ENCODE measurements at places on chromosomes 4 and X.

- peak; percentile 7 for DNase-seq
Observed at GRCh38 chr4:56757261-56757746, 64.2 kb downstream of the SPINK2 start.

GRCh38 chr4:116303736-116304188 lies 781.6 kb downstream of the TRAM1L1 start:
- DNase-seq, result no peak

DNA sequence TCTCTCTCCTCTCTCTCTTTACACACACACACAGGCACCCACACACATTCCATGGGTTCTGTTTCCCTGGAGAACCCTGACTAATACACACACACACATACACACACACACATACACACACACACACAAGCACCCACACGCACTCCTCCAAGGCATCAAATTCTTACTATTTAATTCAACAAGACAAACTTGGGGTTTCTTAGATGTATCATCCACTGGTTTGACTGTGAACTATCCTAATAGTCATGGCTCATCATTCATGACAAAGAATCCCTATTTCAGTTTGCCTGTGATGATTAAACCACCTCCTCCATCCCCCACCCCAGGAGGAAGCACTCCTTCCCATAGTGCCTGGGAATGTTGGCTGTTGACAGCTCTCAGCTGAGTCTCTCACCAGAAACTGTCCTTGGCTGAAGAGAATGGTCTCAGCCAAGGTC lies 98.2 kb downstream of the USP46 start:
- DNase-seq, result no peak

DNA sequence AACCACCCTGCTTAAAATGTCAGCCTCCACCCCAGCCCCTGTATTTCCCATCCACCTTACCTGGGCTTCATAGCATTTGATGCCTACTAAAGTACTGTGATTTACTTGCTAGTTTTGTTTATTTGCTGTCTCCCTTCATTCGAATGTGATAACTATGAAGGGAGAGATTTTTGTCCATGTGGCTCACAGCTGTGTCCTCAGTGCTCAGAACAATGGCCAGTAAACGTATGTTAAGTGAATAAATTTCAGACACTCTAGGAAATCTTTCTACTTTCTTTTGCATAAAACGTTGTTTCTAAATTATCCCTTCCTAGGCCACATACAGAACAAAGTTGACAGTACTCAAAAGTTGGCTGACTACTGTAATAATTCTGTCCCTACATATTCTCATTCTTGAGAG lies 114.7 kb upstream of the OTUD4 start:
- no peak for DNase-seq

DNA sequence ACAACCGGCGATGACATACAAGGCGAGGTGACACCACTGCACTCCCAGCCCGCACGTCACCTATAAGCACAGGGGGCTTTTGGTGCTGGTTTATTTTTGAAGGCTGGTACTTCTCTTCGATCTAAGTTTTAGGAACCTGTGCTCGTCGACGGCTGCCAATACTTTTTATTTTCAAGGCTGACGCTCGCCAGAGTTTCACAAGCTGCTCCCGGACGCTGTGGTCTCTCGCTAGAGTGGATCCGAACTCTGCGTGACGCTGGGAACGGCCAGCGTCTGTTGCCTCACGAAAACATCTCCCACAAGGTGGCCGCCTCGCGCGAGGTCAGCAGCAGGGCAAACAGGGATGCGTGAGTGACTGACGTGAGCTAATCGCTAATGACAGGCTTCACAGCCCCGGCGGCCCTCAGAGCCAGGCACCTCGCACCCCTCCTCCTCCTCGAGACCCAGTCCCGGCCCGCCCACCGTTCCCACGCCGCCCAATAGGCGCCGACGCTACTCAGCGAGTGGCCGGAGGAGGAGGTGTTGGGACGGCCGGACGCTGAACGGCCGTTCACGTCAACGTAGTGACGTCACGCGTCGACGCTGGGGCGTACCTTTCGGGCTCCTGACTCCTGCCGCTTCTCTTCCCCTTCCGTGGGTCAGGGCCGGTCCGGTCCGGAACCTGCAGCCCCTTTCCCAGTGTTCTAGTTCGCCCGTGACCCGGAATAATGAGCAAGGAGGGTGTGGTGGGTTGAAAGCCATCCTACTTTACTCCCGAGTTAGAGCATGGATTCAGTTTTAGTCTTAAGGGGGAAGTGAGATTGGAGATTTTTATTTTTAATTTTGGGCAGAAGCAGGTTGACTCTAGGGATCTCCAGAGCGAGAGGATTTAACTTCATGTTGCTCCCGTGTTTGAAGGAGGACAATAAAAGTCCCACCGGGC lies at the start of gene CLCN3:
Gene CLCN3 (plus strand): TSS at position 621 of the 922 bp plus-strand sequence. CDS start 15,351 bp downstream, outside the sequence.
- DNase-seq, result peak; percentile 72

DNA sequence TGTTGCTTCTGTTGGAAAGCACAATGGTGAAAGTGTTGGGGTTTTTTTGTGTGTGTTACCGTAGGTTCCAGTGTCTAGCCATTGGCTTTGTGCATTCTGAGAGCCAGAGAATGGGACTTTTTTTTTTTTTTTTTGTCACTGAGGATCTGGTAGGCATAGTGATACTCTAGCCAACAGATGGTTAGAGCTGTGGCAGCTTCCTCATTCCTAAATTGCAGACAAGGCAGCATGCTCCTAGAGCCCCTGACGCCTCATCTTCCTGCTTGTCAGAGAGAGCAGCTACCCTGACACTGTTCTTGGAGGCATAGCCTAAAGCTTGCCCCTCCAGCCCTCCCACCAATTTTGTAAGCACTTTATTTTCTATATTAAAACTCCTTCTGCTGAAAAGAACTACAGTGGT lies 27.0 kb downstream of the ARHGEF9 start:
- DNase-seq, result no peak

DNA sequence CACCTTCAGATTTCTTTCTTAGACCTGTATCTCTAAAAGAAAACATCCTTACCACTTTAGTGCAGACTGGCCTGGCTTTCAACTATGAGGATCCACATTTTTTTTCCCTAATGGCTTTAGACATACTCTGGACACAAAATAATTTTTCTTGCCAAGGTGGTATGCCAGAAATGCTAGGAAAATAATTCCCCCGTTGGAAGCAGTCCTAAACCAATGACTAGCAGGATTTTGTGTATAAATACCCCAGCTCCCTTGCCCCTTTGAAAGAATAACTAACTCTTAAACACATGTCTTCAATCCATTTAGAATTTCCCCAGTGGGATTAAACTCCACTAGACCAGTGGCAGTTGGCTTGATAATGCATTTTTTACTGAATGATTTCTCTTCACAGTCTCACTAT lies 500.5 kb upstream of the FTHL17 start:
- DNase-seq, result no peak

GRCh38 chr4:142434519-142435224 lies 411.4 kb downstream of the INPP4B start:
- no peak for DNase-seq

DNA sequence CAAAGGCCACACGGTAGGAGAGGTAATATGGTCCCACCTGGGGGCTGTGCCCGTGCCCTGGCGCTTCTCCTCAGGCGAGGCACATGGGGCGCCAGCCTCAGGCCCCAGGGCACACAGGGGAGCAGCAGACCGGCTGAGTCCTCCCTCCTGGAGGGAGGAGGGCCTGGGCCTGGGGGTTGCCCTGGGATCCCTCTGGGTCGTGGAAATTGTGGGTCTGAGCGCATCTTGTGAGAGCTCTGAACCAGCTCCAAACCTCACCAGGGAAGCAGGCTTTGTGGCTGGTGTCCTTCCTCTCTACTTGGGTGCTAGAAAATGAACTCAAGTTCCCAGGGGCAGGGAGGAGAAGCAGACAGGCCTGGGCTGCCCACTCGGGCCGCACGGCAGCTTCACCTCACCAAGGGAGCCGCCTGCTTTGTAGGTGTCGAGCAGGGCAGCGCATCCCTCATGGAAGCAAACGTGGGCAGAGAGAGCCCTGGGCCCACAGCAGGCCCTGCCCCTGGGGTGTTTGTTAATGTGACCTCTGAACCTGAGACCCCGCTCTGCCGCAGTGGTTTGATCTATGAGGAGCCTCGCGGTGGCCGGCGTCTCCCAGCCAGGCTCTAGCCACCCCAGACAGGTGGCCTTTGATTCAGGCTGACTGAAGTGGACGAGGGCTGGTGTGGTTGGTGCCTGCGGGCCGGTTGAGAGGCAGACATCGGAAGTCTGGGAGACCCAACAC lies 10.8 kb downstream of the HTRA3 start:
- DNase-seq, result no peak

DNA sequence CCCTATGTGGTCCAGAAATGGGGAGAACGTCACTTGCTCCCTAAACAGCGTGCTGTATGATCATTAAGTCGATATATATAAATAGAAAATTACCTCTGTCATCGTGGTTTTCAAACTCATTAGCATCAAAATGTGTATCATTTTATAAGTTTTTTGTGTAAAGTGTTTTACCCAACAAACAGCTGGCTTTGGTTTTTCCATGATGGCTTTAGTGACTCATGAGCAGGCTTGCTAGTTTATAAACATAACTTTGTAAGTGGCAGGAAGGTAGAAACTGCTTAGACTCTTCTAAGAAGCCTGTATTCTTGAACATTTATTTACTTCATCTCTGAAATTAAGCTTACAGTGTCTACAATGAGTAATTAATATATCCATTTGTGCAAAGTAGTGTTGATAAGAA lies 108.4 kb upstream of the DIPK2B start:
- DNase-seq, result no peak

- DNase-seq, result no peak
Observed at GRCh38 chr4:87423317-87424098, 1.1 kb downstream of the NUDT9 start.

DNA sequence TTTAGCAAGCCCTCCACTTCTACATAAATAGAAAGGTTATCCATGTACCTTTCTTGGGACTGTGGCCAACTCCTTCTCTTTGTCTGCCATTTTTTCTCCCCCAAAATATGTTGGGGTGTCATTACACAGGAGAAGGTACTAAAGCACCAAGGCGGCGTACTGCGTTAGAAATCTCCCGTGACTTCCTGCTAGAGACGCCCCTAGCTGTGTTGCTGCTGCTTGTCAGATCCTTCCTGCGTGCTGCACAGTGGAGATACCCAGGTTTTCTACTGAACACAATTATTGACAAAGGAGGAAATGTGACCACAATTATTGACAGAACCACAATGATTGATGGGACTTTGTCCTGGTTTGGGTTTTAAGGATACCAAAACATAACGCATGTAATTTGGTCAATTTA lies 97.7 kb downstream of the EFHC2 start:
- no peak for DNase-seq

DNA sequence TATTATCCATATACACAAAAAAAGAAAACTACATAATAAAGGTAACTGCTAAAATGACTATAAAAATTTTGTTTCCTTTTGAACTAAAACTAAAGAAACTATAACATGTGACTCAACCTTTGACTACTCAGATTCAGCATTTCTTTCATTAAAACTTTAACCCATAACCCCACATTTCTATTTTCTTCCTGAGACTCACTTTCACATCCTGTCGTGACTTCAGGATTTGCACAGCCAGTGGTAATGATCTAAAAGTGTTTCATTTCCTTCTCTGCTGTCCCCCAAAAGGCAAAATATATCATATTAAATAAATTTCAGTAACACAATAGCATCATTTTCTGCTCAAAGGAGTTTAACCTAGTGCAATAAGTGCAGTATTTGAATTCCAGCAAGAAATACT lies 1022.4 kb upstream of the DIAPH2 start:
- no peak for DNase-seq

DNA sequence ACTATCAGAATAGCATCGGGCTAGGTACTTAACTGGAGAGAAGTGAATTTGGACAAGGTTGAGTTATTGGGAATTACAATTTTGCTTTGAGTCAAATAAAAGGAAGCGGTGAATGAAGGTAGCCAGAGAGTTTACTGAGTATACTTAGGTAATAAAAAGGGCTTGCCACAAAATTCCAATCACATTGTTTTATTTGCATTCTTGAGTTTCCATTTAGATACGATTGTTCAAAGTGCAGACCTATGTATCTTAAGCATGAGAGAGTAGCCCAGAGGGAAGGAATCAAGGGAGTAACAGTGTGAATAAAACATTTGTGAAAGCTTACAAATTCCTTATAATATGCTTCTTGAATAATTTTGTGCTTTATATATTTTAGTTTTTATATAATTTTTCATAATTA lies 102.5 kb upstream of the NDST4 start:
- DNase-seq, result no peak

GRCh38 chr4:156018383-156018782 lies 64.7 kb upstream of the CTSO start:
- DNase-seq, result no peak

GRCh38 chr4:38464328-38464727 lies 199.7 kb upstream of the KLF3 start:
- DNase-seq, result no peak

- DNase-seq, result no peak
Observed at GRCh38 chr4:152734699-152735050, 44.9 kb downstream of the TIGD4 start.

- DNase-seq, result peak; percentile 11
Observed at GRCh38 chrX:46912098-46912602, at the start of gene JADE3. TSS of gene JADE3 (plus strand) at chrX:46912421. CDS start at chrX:46984895, 72,474 bp downstream.

DNA sequence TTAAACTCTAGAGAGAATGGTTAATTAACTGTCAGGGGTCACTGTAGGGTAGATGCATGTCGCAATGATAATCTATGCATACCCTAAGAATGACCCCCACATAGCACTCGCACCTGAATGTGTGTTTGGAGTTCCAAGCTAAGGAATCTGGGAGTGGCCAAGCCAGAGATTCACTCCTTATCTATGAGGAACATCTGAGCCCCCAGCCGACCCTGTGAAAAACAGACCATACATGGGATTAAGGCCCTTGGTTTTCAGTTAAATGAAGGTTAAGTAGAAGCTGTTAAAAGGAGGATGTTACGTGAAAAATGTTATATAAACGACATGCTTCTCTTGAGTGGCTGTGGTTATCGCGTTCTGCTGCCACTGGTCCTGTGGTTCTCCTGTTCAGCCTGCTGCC lies 147.2 kb downstream of the RELL1 start:
- DNase-seq, result no peak

DNA sequence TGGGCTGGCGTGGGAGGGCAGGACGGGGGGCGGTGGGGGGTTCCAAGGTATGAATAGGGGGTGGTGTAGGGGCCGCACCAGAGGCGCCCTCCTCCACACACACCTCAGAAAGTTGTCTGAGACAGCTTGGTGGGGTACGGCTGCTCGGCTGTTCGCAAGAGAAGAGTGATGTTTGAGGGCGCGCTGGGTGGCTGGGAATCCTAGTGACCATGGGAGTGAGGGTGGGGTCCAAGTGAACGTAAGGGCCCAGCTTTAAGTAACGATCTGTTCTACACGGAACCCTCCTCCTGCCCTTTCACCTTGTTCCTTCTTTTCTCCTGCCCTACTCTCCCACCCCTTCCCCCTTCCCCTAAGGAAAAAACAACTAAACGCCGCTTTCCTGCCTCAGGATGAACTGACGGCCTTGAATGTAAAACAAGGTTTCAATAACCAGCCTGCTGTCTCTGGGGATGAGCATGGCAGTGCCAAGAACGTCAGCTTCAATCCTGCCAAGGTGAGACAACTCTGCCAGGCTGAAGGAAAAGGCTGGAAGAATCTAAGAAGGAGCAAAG lies 664 bp downstream of the MED12 start:
- no peak for DNase-seq

- DNase-seq, result no peak
Observed at GRCh38 chrX:151713849-151714248, 2.0 kb upstream of the FATE1 start.

- DNase-seq, result no peak
Observed at GRCh38 chrX:18098763-18099162, 121.9 kb downstream of the BEND2 start.

- DNase-seq, result no peak
Observed at GRCh38 chr4:107993969-107994368, 4.3 kb downstream of the HADH start.

All from T-helper 9 cell (primary cell).